Type B pancreatic cell (in vitro differentiated cells): ENCODE measurements at places on chromosomes 1 and 21. TPM values are rescaled to one million over a fixed set of nuclear protein-coding genes. Genes with fewer than 3 reads are reported as not detected.
A peak's percentile ranks its signal among the peaks of the same experiment; 100 is the strongest.

Gene SOX13
- total RNA-seq: 38.5 and 39.4 TPM in 2 replicates

Gene TEX38
- total RNA-seq: not detected in 2 replicates

Gene VANGL1
- total RNA-seq: 15.3 and 25.6 TPM in 2 replicates

Gene DISC1
- total RNA-seq: 1.2 and 4.7 TPM in 2 replicates

Gene DNASE2B
- not detected in 2 replicates for total RNA-seq

Gene NTRK1
- 0.12 and 6.6 TPM in 2 replicates for total RNA-seq

Gene FNDC5
- total RNA-seq: 20.0 and 49.9 TPM in 2 replicates

DNA sequence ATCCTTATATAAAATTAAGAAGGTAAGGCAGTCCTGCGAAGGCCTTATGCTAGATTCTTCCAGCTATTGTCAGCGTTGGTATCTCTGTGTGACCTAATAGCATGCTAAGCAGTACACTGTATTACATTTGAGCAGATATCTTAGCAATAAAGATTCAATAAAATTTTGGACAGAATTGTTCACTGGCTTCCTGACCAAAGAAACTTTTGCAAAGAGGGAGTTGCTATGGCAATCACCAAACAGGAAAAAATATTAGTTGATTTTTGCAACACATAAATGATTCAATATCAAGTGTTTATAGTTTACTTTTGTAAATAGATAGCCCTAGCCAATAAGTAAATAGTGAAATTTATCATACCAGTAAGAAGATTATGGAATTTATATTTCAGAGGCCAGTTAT lies 31.0 kb upstream of the PLEKHO1 start:
- H3K27me3 ChIP-seq: no peaks in the 10 kb centered on the region
- DNase-seq: no peak
- peaks cover 17% of the 10 kb centered on the region for H3K36me3 ChIP-seq
- no peaks in the 10 kb centered on the region for H3K4me1 ChIP-seq

GRCh38 chr1:28668956-28669723 lies 556 bp downstream of the GMEB1 start:
- peak overlapping the region; percentile 92 for H3K27ac ChIP-seq
- peaks cover 14% of the 10 kb centered on the region for H3K4me1 ChIP-seq
- H3K27me3 ChIP-seq: no peaks in the 10 kb centered on the region
- DNase-seq: peak; percentile 75

- no peaks in the 10 kb centered on the region for H3K36me3 ChIP-seq
- DNase-seq: no peak
- no peaks in the 10 kb centered on the region for H3K4me1 ChIP-seq
- H3K27ac ChIP-seq: no peak overlapping the region
- no peaks in the 10 kb centered on the region for H3K27me3 ChIP-seq
Measured at GRCh38 chr1:116556289-116557006, 14.4 kb downstream of the CD58 start.

DNA sequence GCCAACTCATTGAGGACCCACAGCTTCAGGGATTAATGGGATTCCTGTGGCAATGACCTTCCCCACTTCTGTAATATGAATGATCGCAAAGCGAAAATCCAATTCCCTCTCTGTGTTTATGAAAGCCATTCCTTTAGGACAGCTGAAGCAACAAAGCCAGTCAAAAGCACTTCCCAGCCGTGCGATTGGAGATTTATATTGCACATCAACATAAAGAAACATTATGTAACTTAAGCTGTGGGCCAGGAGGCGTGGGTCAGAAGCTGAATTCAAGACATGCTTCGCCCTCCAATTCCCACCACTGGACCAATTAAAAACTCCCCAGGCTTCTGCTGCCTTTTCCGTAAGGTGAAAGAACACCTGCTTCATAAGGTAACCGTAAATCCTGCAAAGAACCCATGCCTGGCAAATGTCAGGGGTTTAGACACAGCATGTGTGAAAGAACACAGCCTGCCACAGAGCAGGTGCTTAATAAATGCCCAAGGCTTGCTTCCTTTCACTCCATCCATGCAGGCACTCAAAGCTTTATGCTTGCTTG lies 138.9 kb upstream of the SOD1 start:
- H3K27ac ChIP-seq: no peak overlapping the region
- no peak overlapping the region for H3K4me3 ChIP-seq
- peaks cover 9% of the 10 kb centered on the region for H3K36me3 ChIP-seq

- peaks cover 44% of the 10 kb centered on the region for H3K4me1 ChIP-seq
- H3K27me3 ChIP-seq: no peaks in the 10 kb centered on the region
- no peak for DNase-seq
- no peaks in the 10 kb centered on the region for H3K36me3 ChIP-seq
Measured at GRCh38 chr1:211606914-211607753, 28.2 kb upstream of the SLC30A1 start.

DNA sequence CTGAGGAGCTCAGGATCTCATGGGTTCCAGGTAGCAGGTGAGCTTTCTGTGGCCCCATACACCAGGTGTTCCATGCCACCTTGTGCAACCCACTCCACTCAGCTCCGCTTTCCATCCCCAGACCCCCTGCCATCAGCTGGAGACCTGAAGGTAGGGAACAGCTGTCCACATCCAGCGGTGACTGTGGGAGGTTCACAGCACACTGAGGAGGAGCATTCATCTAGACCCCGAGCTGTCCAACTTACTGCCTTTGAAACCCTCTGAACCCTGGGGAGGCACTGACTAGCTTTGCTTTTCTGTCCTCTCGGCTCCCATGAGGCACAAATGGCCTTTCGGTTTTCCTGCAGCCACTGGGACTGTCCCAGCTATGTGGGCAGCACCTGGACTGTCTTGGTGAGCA lies 27.9 kb upstream of the ABCG1 start:
- H3K27ac ChIP-seq: peak overlapping the region; percentile 80
- no peak for DNase-seq
- peaks cover 16% of the 10 kb centered on the region for H3K4me1 ChIP-seq
- H3K4me3 ChIP-seq: no peak overlapping the region
- no peaks in the 10 kb centered on the region for H3K36me3 ChIP-seq
- H3K27me3 ChIP-seq: peaks cover 9% of the 10 kb centered on the region

DNA sequence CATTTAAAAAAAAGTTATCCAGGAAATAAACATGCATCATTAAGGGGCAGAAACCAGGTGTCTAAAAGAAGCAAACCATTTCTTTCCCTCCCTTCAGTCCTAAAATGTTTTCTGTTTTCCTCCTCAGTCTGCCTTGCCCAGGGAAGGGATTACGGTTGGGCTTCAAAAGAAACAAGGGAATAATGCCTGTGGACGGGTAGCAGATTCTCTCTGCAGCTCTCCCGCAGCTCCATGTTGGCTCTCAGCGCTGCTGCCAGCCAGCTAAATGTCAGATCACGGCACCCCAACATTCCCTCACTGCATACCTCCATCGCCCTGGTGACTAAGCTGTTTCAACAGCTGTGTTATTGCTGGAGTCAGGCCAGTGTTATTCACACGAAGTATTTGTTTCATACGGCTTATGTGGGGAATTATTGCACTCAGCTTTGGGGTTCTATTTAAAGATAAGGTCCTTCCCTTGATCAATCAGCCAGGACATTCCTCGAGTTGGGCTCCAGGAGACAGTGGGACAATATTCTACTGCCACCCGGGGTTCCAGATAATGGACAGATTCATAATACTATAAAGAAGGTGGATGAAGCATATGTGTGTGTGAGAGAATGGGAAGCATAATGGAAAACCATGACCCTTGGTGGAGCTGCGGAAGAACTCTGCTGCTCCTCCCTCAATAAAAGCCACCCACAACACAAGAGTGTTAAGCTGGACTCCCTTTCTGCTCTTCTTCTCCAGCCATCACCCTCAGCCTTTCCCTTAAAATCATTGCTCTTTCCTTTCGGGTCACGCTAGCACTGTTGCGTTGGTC lies 58.2 kb downstream of the WLS start:
- DNase-seq: no peak
- peaks cover 33% of the 10 kb centered on the region for H3K36me3 ChIP-seq
- H3K4me3 ChIP-seq: peak overlapping the region; percentile 73
- no peaks in the 10 kb centered on the region for H3K27me3 ChIP-seq
- H3K27ac ChIP-seq: peak overlapping the region; percentile 75
- H3K4me1 ChIP-seq: peaks cover 46% of the 10 kb centered on the region

DNA sequence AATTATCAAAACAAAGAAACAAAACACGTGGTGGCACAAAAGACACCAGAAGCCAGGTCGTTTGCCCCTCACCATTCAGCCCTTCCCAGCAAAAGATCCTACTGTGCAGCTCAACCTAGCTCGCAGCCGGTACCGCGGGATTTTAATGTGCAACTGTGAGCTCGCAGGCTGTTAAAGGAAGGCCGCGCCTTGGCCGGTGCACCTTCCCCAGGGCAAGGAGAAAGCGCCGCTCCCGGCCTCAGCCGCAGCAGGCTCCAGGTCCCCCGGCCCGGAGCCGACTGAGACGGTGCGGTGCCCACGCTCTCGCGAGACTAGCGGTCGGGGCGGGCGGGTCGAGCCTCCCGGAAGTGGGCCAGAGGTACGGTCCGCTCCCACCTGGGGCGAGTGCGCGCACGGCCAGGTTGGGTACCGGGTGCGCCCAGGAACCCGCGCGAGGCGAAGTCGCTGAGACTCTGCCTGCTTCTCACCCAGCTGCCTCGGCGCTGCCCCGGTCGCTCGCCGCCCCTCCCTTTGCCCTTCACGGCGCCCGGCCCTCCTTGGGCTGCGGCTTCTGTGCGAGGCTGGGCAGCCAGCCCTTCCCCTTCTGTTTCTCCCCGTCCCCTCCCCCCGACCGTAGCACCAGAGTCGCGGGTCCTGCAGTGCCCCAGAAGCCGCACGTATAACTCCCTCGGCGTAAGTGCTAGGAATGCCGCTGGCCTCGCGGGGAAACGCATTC lies at the start of gene AGL:
TSS of gene AGL (plus strand) at position 618 of the 715 bp plus-strand sequence. CDS start 682 bp downstream, outside the sequence.
- peak within 1 kb of the TSS; percentile 97 for H3K4me3 ChIP-seq
- peak within 1 kb of the TSS; percentile 96 for H3K27ac ChIP-seq
- H3K4me1 ChIP-seq: peaks cover 16% of the 10 kb centered on the region
- H3K36me3 ChIP-seq: peaks cover 8% of the 10 kb centered on the region
- no peaks in the 10 kb centered on the region for H3K27me3 ChIP-seq
- peak; percentile 89 for DNase-seq

GRCh38 chr21:25569084-25569483 lies 38.2 kb downstream of the MRPL39 start:
- H3K36me3 ChIP-seq: no peaks in the 10 kb centered on the region
- H3K4me3 ChIP-seq: no peak overlapping the region
- no peaks in the 10 kb centered on the region for H3K27me3 ChIP-seq
- H3K4me1 ChIP-seq: peaks cover 11% of the 10 kb centered on the region

DNA sequence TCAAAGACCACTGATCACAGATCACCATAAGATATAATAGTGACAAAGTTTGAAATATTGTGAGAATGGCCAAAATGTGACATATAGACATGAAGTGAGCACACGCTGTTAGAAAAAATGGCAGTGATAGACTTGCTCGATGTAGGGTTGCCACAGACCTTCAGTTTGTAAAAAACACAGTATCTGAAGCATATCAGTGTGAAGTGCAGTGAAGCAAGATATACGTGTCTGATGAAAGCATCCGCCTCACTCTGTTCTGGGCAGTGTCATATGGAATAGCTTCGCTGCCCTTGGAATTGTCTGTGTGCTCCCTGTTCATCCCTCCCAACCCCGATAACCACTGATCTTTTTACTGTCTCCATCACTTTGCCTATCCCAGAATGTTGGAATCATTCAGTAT lies 50.7 kb downstream of the GALNT2 start:
- no peak overlapping the region for H3K4me3 ChIP-seq
- H3K27ac ChIP-seq: no peak overlapping the region
- peaks cover 37% of the 10 kb centered on the region for H3K4me1 ChIP-seq
- no peak for DNase-seq
- H3K36me3 ChIP-seq: peaks cover 16% of the 10 kb centered on the region

DNA sequence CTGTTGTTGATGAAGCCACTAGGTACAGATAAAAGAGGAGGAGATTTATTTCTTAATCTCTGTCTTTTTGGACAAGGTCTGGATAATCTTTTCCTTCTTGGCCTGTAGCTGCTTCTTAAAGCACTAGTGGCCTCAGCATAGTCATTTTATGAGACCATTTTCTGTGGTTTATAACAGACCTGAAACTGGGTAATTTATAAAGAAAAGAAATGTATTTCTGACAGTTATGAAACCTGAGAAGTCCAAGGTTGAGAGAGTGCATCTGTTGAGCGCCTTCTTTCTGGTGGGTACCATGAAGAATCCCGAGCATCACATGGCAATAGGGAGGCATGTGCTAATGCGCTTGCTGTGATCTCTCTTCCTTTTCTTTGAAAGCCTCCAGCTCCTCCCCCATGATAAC lies 36.7 kb upstream of the PDC start:
- no peak for DNase-seq
- no peak overlapping the region for H3K27ac ChIP-seq
- no peak overlapping the region for H3K4me3 ChIP-seq
- no peaks in the 10 kb centered on the region for H3K27me3 ChIP-seq

DNA sequence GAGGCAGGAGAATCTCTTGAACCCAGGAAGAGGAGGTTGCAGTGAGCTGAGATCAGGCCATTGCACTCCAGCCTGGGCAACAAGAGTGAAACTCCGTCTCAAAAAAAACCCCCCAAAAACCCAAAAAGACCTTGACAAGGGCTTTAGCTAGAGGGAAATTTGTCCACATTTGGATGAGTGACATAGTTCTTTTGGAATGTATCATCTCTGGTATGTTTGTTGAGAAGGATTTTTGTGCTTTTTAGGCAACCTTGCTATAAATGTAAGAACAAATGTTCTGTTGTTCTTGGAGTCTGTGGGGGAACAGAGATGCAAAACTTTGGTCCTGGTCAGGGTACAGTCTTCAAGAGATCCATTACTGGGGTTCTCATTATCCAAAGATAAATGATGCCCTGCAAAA lies 28.9 kb downstream of the INAVA start:
- no peak overlapping the region for H3K27ac ChIP-seq
- no peaks in the 10 kb centered on the region for H3K4me1 ChIP-seq
- no peaks in the 10 kb centered on the region for H3K36me3 ChIP-seq
- H3K4me3 ChIP-seq: no peak overlapping the region
- no peaks in the 10 kb centered on the region for H3K27me3 ChIP-seq

DNA sequence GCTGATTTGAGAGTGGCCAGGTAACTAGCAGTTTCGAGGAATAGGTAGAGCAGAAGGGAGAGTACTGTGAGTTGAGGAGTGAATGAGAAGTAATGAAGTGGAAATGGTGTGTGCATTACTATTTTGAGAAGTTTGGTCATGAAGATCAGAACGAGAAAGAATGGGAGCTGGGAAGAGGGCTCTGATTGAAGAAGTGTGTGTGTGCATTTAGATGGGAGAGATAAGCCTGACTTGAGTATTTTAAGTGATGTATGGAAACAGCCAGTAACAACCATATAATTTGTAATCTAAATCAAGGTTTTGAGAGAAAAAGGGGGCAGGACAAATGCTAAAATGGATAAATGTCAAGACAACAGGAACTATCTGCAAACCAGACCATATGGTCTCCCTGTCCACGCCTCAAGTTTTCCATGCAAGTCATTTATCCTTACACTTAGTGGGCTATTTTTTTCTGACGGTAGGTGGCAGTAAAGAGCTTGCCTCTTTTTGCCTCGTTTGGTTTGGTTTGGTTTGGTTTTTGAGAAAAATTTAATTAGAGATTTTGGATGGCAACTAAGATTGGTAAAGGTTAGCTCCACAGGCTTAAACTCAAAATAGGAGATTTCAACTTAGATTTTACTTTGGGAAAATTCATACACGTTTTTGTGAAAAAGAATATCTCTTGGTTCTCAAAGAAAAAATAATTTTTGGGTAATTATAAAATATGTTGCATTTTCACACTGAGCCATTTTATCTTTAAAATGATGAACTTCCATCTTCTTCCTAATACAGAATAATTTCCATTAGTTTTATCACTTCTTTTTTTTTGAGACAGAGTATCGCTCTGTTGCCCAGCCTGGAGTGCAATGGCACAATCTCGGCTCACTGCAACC lies 9.5 kb upstream of the B3GALNT2 start:
- no peaks in the 10 kb centered on the region for H3K36me3 ChIP-seq
- no peak overlapping the region for H3K4me3 ChIP-seq
- DNase-seq: no peak
